NCI-H774 (cell line): ENCODE measurements at places on chromosomes 12 and 14.

DNA sequence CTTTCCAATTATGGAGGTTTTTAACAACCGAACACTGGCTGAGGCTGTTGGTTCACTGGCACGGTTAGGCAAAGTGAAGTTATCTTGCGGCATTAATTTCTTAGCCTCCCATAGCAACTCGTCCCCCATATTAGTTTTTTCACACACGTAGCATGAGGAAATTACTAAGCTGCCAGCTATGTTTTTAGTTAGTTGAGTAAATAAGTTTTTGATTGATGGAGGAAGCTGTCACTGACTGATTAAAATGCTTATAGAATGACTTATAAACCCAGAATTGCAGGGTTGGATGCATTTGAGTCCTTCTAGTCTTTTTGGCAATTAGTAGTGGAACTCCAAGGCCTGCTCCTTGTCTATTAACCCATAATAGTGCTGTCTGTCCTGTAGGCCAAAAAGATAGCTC lies 97.1 kb downstream of the ALG10 start:
- no peak for DNase-seq

DNA sequence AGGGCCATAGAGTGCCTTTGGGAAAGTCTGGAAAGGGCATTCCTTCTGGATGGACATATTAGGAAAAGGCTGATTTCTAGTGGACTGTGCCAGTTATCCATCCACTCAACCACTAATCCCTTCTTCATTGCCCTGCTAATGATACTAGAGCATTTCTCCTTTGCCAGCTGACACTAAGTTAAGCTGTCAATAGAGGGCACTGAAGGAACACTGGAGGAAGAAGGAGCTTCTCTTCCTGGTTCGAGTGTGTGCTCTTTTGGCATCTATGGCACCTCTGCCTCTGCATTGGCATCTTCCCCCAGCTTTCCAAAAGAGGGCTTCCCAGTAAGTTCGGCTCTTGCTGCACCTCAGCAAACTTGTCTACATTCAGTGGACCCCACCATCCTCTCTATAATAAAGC lies 165.4 kb downstream of the DERA start:
- DNase-seq: peak; percentile 7

DNA sequence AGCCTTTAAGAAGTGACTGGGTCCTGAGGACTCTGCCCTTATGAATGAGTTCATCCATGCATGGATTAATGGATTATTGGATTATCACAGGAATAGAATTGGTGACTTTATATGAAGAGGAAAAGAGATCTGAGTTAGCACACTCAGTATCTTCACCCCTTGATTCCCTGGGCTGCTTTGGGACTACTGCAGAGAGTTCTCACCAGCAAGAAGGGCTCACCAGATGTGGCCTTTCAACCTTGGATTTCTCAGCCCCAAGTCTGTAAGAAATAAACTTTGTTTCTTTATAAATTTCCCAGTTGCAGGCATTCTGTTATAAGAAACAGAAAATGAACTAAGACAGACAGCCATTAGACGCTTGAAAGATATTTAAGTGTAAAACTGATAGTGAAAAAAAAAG lies 509.2 kb downstream of the FLRT2 start:
- no peak for DNase-seq

DNA sequence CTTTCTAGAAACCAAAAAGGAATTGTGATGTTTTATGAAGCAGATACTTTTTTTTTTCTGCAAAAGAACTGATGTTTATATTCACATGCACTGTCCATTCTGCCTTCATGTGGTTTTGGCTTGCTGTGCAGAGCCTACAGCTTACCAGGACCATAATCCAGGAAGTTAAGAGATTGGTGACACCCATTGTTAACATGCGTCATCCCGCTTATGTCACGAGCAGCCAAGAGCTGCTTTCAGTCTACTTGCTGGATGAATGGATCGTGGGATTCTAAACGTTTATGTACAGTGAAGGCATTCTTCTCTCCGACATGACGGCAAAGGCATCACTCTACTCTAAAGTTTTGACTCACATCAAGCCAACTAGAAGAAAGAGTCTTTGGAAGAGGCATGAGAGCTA lies 76.6 kb downstream of the PAX9 start:
- no peak for DNase-seq
